ENCODE measurements at places on chromosomes 16 and 17. TPM values are rescaled to one million over a fixed set of nuclear protein-coding genes. Genes with fewer than 3 reads are reported as not detected.

DNA sequence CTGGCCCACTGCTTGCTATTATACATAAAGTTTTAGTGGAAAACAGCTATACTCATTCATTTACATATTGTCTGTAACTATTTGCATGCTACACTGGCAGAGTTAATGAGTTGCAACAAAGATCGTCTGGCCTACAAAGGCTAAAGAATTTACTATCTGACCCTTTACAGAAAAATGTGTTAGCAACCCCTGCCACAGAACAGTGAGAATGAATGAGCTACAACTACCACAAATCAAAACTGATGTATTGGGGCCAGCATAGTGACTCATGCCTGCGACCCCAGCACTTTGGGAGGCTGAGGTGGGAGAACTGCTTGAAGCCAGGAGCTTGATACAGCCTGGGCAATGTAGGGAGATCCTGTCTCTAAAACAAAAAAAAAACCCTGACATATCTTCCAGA is 92.7 kb downstream of the MYH11 start:
- no peak overlapping the region for H3K27ac ChIP-seq
- no peaks in the 10 kb centered on the region for H3K27me3 ChIP-seq
- H3K4me3 ChIP-seq = no peak overlapping the region
- no peaks in the 10 kb centered on the region for H3K36me3 ChIP-seq

CDH11 gene
- 17.5 TPM for total RNA-seq

DNA sequence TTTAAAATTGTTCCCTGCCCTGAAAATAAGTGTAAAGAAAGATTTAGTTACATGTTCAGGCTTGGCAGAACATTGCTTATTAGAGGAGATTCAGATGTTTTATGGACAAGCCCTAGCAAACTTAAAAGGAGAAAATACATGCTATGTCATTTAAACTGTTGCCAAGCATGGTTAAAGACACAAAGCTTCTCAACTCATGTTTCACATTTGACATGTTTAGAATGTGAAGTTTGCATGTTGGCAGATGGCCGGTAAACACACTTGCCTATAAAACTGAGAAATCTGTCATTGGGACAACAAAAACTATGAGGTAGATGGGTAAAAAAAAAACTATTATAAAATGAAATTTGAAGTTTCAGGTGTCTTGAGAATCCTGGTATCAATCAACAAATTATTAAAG is 5.8 kb downstream of the KRTAP29-1 start:
- no peak for DNase-seq
- peaks cover 2% of the 10 kb centered on the region for H3K4me1 ChIP-seq
- no peaks in the 10 kb centered on the region for H3K36me3 ChIP-seq
- no peak overlapping the region for H3K27ac ChIP-seq

DNA sequence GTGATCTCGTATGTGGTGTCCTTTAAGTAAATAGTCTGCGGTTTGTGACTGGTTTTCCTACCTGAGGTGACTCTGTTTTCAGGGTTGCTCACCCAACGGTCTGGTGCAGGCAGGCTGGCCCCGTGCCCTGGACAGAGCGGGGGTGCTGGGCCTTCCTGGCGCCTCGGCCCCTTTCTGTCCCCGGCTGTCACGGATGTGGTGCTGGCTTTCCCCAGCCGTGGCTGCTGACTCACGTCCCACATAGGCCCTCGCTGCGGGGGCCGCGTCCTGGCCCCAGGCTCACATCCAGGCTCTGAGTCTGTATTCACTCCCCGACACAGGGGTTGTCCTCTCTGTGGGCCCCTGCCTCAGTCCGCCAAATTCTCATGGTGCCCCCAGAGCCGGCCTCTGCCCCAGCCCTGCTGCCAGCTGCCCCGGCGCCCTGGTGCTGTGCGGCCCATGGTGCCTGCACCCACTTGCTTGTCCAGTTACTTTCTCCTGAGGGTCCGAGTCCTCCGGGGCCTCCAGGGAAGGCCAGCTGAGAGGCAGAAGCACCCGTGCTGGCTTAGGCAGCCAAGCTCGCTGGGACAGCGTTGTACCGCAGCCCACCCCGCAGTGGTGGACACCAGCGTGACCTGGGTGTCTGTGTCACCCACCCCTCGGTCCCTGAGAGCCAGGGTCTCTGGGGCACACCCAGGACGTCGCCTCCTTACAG is 5.9 kb downstream of the CHMP6 start:
- H3K4me1 ChIP-seq = peaks cover 29% of the 10 kb centered on the region
- no peak for DNase-seq
- H3K4me3 ChIP-seq = no peak overlapping the region
- peaks cover 29% of the 10 kb centered on the region for H3K36me3 ChIP-seq
- no peak overlapping the region for H3K27ac ChIP-seq
- no peaks in the 10 kb centered on the region for H3K27me3 ChIP-seq

TNFSF12 gene
- 3.5 TPM for total RNA-seq

FN3K gene
- total RNA-seq = not detected
